ENCODE measurements at places on chromosomes 11 and 22.
A peak's percentile ranks its signal among the peaks of the same experiment; 100 is the strongest.

DNA sequence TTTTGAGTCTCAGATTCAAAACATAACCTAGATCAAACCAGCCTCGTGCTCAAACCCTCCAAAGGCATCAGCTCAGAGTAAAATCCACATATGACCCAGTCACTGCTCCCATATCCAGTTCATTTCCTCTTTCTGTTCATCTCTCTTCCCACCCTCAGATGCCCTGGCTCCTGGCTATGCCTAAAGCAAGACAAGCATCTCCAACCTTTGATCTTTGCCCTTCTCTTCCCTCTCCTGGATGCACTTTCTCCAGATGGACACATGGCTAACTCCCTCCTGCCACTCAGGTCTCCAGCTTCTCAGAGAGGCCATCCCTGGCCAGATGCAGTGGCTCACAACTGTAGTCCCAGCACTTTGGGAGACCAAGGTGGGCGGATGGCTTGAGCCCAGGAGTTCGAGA, 14.3 kb upstream of the CREB3L1 start:
- no peak for DNase-seq

DNA sequence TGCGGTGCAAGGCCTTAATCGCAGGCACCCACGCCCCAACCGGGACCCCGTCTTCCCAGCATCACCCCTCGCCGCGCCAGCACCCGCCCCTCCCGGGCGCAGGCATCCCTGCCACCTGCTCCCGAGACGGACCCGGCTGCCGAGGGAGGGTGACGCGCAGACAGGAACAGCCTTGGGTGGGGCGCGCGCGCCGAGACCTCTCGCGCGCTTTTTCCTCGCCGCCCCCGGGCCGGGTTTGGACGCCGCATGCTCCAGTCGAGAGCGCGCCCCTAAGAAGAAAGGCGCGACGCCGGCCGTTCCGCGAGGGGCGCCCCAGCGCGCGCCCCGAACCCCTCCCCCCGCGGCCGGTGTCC, 504 bp downstream of the CFL1 start:
- no peak for DNase-seq

DNA sequence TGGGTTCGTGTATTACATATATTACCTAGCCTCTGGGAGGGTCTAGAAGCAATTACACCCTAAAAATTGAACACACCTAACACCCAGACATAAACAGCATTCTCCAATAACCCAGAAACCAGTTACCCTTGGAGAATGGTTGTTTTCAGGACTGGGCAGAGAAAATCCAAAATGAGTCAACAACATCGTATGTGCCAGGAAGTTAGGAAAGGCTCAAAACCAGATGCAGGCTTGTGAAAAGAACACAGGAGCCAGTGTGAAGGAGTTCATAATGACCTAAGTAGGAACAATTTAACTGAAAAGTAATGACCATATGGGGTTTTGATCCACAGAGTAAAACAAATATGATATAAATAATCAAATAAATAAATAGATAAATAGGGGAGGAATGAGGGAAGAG, 5.1 kb upstream of the CLPB start:
- DNase-seq = peak; percentile 33

DNA sequence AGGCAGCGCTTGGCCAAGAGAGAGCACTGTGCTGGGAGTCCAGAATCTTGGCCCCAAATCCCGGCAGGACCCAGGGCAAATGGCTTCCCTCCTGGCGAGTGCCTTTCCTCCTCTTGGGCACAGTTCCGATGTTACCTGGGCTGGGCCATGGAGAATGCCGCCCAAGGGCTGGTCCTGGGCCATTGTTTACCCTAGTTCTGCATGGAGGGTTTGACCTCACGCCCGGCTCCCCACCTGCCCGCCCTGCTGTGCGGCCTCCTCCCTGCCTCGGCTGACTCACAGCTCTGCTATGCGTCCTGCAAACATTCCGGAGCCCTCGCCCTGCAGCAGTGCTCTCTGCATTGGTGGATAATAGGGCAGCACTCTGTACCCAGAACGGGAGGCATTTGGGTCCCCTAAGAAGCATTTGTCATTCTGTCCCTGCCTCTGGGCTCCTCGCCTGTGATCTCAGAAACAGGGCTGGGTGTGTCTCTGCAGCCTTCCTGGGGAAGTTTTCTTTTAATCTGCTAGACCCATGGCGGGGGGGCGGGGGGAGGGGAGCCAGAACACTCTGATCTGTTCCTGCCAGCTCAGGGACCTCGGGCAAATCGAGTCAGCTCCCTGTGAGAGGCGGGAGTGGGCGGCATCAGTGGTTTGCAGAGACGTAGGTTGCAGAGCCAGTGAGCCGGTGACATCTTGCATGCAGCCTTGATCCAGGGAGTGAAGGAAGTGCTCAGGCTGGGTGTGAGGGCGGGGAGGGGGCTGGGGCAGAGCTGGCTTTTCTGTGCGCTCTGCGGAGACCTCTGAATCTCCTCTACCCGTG, 32.9 kb upstream of the SMIM38 start:
- peak; percentile 58 for DNase-seq

DNA sequence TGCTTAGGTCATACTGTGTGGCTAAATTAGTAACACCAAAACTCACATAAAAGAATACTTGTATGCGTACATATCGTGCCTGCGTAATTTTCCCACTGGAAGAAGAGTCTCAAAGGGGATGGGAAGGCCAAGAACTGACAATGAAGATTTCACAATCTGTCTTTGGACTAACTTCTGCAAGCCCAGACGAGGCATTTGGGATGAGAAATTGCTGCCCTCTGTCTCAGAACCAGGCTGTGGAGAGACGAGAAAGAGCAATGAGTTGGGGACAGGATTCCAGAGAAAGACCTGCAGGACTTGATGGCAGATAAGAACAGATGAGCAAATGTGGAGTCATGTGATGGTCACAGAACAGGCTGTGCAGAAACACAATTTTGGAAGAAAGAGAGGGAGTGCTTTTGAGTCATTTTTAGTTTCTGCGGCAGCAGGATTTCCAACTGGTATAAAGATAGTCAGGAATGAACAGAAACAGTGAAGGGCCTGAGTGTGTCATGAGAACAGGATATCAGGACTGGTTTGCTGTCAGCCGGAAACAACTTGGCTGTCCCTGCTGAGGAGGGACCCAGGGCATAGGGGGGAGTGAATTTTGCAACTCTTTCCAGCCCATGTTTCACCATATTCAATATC, 82.7 kb upstream of the CTSC start:
- DNase-seq = peak; percentile 63

DNA sequence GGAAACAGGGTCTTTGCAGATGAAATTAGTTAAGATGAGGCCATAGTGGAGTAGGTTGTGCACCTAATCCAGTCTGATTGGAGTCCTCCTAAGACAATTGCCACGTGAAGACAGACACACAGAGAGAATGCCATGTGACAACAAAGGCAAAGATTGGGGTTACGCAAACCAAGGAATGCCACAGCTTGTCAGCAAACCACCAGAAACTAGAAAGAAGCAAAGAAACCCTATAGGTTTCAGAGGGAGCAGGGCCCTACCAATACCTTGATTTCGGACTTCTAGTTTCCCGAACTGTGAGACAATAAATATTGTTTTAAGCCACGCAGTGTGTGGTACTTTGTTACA, 8.2 kb upstream of the LAYN start:
- no peak for DNase-seq

- no peak for DNase-seq
Observed at GRCh38 chr22:28279888-28280287, 360.8 kb upstream of the PITPNB start.

DNA sequence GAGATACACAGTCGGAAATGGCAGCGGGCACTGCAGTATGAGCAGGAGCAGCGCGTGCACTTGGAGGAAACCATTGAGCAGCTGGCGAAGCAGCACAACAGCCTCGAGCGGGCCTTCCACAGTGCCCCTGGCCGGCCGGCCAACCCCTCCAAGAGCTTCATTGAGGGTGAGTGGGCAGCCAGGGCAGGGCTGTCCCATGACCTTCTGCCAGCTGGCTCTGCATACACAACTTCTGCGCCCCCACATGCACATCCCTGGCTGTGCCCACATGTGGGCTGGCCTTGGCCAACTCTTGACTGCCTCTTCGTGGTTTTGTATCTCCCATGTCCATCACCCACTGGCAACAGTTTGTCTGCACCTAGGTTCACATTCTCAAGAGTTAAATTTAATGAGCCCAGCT, 81.1 kb downstream of the MORC2 start:
- no peak for DNase-seq

Data from brain microvascular endothelial cell (primary cell).